Esophagus squamous epithelium (tissue), 5 donors: ENCODE measurements at places on chromosomes 1 and 21. TPM values are rescaled to one million over a fixed set of nuclear protein-coding genes. Genes with fewer than 3 reads are reported as not detected.

DNA sequence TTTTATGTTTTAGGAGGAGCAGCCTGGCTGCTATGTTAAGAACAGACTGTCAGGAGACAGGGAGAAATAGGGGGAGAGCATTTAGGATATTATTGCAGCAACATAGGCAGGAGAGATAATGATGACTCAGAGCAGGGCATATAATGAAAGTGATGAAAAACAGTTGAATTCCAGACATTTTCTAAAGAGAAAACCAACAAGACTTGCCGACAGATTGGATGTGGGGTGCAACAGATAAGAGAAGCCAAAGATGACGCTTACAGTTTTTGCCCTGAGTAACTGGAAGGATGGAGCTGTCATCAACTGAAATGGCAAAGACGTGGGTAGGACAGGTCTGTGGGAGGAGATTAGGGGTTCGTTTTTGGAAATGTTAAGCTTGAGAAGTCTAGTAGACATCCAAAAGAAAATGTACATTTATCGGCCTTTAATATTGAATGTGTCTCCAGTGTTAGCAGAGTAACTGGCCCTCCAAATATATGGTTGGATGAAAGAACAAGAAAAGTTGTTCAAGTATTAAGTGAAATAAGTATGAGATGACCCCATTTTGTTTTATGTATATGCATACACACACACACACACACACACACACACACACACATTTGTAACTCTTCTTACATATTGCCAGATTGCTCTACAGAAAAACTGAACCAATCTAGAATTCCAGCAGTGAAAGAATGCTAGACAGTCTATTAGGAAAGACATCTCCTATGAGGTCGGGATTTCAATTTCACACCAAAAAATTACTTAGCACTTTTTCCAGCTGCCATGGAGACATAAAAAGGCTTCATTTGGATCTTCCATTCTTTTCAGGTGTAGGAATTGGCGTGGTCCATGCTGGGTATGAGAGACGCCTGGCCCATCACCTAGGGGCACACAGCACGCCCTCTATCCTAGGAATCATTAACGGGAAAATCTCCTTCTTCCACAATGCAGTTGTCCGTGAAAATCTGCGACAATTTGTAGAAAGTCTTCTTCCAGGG is 17.2 kb downstream of the DNAJC16 start:
- H3K27ac ChIP-seq, result no peak overlapping the region
- DNase-seq, result no peak
- H3K27me3 ChIP-seq, result no peaks in the 10 kb centered on the region
- H3K36me3 ChIP-seq, result peaks cover 25% of the 10 kb centered on the region
- H3K4me3 ChIP-seq, result no peak overlapping the region

DNA sequence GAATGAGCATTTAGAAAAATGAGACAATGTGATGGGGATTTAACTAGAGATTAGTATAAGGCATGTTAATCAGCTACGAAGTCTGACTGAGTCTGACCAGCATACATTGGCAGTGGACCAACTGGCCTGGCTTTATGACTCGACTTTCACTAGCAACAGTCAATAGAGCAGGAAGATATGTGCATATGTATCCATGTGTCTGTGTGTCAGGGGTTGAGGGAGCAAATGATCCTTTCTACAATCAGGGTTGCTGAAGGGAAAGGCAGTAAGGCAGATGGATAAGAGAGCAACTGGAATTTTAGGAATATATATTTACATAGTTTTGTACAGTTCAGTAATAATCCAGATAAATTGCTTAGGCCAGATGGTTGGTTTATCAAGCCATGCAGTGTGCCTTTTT is 645.6 kb downstream of the PLA2G4A start:
- DNase-seq, result no peak
- no peaks in the 10 kb centered on the region for H3K27me3 ChIP-seq
- no peak overlapping the region for H3K27ac ChIP-seq
- no peak overlapping the region for H3K4me3 ChIP-seq
- no peaks in the 10 kb centered on the region for H3K4me1 ChIP-seq

DNA sequence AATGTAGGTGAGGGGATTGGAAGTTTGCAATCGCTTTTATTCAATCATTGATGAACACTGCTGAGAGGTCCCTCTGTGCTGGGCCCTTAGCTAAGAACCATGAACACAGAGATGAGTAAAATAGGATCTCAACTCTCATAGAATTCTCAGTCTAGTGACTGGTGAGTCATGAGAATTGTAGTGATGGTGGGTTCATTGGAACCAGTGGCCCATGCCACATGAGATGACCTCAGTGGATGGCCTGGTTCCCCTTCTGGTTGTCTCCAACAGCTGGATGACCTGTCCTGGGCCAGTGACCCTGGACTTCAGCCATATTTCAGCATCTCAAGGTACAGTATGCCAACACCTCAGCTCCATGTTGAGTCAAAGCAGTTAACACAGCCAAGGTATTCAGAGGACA is 21.3 kb upstream of the S100A10 start:
- DNase-seq, result no peak
- no peaks in the 10 kb centered on the region for H3K4me1 ChIP-seq
- H3K27me3 ChIP-seq, result no peaks in the 10 kb centered on the region
- no peaks in the 10 kb centered on the region for H3K36me3 ChIP-seq
- no peak overlapping the region for H3K4me3 ChIP-seq
- no peak overlapping the region for H3K27ac ChIP-seq

- H3K4me3 ChIP-seq, result no peak overlapping the region
- no peaks in the 10 kb centered on the region for H3K36me3 ChIP-seq
- no peaks in the 10 kb centered on the region for H3K4me1 ChIP-seq
- no peak for DNase-seq
- H3K27me3 ChIP-seq, result no peaks in the 10 kb centered on the region
These were observed 9.1 kb upstream of the GPR61 start for GRCh38 chr1:109530457-109531087.

- H3K27ac ChIP-seq, result peak overlapping the region; percentile 47
- H3K4me3 ChIP-seq, result no peak overlapping the region
- no peaks in the 10 kb centered on the region for H3K4me1 ChIP-seq
- H3K27me3 ChIP-seq, result no peaks in the 10 kb centered on the region
- no peaks in the 10 kb centered on the region for H3K36me3 ChIP-seq
- no peak for DNase-seq
These were observed 87.6 kb upstream of the DUSP10 start for GRCh38 chr1:221829327-221830015.

GRCh38 chr1:53971718-53972117 is 25.6 kb downstream of the LRRC42 start:
- no peak overlapping the region for H3K4me3 ChIP-seq
- no peak for DNase-seq
- H3K36me3 ChIP-seq, result no peaks in the 10 kb centered on the region
- peak overlapping the region; percentile 42 for H3K27ac ChIP-seq
- no peaks in the 10 kb centered on the region for H3K4me1 ChIP-seq

DNA sequence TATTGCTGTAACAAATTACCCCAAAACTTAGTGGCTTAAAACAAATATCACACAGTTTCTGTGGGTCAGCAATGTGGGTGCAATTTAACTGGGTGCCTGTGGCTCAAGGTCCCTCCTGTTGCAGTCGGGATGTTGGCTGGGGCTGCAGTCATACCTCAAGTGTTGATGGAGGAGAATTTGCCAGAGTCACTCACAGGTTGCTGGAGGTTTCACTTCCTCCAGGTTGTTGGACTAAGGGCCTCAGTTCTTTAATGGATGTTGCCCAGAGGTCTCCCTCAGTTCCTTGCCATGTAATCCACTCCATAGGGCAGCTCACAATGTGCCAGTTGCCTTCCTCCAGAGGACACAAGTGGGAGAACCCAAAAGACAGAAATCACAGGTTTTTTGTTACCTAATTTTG is 2.5 kb upstream of the TAF13 start:
- H3K27ac ChIP-seq, result no peak overlapping the region
- peaks cover 25% of the 10 kb centered on the region for H3K4me1 ChIP-seq
- no peak overlapping the region for H3K4me3 ChIP-seq
- no peak for DNase-seq
- H3K36me3 ChIP-seq, result no peaks in the 10 kb centered on the region

DNA sequence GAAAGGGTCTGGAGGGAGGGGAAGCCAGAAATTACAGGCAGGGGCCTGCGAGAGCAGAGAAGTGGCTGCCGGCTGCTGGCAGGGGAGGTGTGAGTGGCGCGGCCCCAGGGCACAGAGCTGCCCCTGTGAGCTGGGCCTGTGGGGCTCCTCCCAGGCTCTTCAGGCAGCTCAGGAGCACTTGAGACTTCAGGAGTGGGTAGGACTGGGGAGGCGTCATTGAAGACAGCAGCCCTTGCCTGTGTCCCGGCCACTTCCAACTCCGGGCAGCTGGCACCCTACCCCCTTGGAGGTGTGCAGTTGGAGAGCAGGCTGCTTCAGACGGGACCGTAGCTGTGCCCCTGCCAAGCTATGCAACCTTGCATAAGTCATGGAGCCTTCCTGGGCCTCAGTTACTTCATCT is 87.5 kb upstream of the ACTL8 start:
- H3K36me3 ChIP-seq, result peaks cover 100% of the 10 kb centered on the region
- H3K4me1 ChIP-seq, result peaks cover 3% of the 10 kb centered on the region
- no peaks in the 10 kb centered on the region for H3K27me3 ChIP-seq
- DNase-seq, result no peak
- H3K4me3 ChIP-seq, result no peak overlapping the region

DNA sequence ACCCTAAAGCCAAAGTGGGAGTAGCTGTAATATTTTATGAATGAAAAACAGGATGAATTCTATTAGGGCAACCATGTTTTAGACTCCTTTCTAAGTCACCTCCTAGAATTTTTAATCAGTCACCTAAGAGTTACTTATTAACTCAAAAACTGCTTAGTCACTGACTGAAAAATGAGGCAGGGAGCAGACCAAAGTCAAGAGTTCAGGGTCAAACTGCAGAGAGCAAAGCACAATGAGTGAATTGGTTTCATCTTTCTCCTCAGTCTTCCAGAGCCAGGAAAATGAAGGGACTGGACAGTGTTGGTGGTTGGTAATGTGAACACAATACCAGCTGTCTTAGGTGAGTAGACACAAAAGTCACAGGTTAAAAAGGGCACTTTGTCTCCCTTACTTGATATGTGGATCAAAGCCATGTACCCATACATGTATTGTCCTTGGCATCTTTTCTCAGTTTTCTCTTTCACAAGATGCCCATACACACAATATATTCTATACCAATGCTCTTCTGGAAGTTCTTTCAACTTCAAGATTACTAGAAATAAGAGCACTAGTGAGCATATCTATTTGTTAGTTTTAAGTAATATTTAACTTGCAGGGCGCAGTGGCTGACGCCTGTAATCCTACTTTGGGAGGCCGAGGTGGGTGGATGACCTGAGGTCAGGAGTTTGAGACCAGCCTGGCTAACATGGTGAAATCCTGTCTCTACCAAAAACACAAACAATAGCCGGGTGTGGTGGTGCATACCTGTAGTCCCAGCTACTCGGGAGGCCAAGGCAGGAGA is 42.2 kb downstream of the ATP1B1 start:
- no peaks in the 10 kb centered on the region for H3K27me3 ChIP-seq
- no peak for DNase-seq
- no peak overlapping the region for H3K4me3 ChIP-seq
- H3K4me1 ChIP-seq, result no peaks in the 10 kb centered on the region
- no peaks in the 10 kb centered on the region for H3K36me3 ChIP-seq

GRCh38 chr1:203756036-203756435 is 8.9 kb upstream of the LAX1 start:
- H3K4me3 ChIP-seq, result no peak overlapping the region
- no peaks in the 10 kb centered on the region for H3K27me3 ChIP-seq
- no peaks in the 10 kb centered on the region for H3K36me3 ChIP-seq
- peaks cover 54% of the 10 kb centered on the region for H3K4me1 ChIP-seq

GRCh38 chr1:182955596-182956588 is 2.9 kb upstream of the SHCBP1L start:
- H3K36me3 ChIP-seq, result no peaks in the 10 kb centered on the region
- H3K4me1 ChIP-seq, result no peaks in the 10 kb centered on the region
- no peak overlapping the region for H3K27ac ChIP-seq

GRCh38 chr1:239583536-239583935 is 197.2 kb downstream of the CHRM3 start:
- no peak overlapping the region for H3K27ac ChIP-seq
- H3K4me1 ChIP-seq, result no peaks in the 10 kb centered on the region
- no peaks in the 10 kb centered on the region for H3K36me3 ChIP-seq
- no peaks in the 10 kb centered on the region for H3K27me3 ChIP-seq
- no peak for DNase-seq

DNA sequence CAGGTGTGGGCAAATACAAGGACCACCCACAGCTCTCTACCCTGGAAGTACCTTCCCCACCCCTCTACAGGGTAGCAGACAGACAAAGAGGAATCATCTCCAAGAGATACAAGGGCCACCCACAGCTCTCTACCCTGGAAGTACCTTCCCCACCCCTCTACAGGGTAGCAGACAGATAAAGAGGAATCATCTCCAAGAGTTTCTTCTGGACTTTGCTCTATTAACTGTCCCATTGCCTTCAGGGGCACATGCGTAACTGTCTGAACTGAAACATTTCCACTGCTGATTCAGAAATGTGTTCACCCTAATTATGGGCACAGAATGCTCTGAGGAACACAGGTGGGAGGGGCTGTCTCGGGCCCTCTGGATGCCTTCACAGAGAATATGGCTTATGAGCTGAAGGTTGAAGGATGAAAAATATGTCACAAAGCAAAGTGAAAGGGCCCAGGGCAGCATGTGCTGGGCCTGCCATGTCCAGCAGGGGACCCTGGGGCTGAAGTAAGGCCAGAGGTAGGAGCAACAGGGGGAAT is 43.9 kb downstream of the ZNF281 start:
- H3K27me3 ChIP-seq, result no peaks in the 10 kb centered on the region
- H3K4me1 ChIP-seq, result no peaks in the 10 kb centered on the region
- H3K4me3 ChIP-seq, result no peak overlapping the region
- no peak overlapping the region for H3K27ac ChIP-seq
- DNase-seq, result no peak

GRCh38 chr1:67719329-67720196 is 34.6 kb downstream of the GADD45A start:
- DNase-seq, result no peak
- H3K36me3 ChIP-seq, result no peaks in the 10 kb centered on the region
- no peak overlapping the region for H3K27ac ChIP-seq
- H3K4me1 ChIP-seq, result peaks cover 69% of the 10 kb centered on the region

GRCh38 chr1:245353411-245353810 is 198.6 kb downstream of the KIF26B start:
- H3K36me3 ChIP-seq, result no peaks in the 10 kb centered on the region
- DNase-seq, result no peak
- H3K4me3 ChIP-seq, result no peak overlapping the region

- peak overlapping the region; percentile 63 for H3K4me3 ChIP-seq
- no peak for DNase-seq
- H3K4me1 ChIP-seq, result peaks cover 25% of the 10 kb centered on the region
- peak overlapping the region; percentile 77 for H3K27ac ChIP-seq
- no peaks in the 10 kb centered on the region for H3K27me3 ChIP-seq
- H3K36me3 ChIP-seq, result peaks cover 33% of the 10 kb centered on the region
These were observed 36.0 kb downstream of the CAPN2 start for GRCh38 chr1:223748405-223748772.

NBPF3 gene
- total RNA-seq, result 9.4 TPM

KCNJ9 gene
- total RNA-seq, result not detected

DNALI1 gene
- total RNA-seq, result 0.09 TPM

TOR1AIP2 gene
- 54.5 TPM for total RNA-seq

TMCO1 gene
- total RNA-seq, result 49.4 TPM
